NCI-H2081 treated with DMSO at 0.1 percent for 48 hours (cell line): ENCODE measurements at places on chromosomes 11 and 22.

- no peak for DNase-seq
These were observed 48.4 kb downstream of the CDKN1C start for GRCh38 chr11:2837096-2837601.

DNA sequence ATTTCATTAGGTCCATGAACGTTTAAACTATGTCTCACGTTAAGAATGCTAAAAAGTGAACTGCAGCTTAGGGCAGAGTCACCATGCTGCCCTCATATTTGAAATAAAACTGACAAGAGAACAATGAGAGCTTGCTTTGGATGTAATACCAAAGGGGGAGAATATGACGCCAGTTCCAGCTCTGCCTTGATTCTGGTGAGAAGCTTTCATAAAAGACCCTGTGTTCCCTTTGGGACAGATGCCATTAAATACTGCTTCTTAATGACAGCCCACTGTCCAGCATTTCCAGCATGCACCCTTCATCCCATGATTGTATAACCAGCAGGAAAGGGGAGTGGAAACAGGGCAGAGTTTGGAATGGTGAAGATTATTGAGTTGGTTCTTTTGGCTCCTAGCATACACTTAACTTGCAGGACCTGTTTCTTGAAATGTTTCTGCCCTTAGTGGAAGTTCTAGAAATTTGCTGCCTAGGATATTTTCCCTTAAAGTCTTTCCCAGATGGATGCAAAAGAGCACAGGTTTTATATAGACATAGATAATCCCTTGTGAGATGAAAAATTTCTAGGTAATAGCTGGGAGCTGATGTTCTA is 139.3 kb upstream of the LDLRAD3 start:
- DNase-seq: no peak

GRCh38 chr22:29344137-29344536 is 28.6 kb upstream of the RASL10A start:
- DNase-seq: peak; percentile 47

DNA sequence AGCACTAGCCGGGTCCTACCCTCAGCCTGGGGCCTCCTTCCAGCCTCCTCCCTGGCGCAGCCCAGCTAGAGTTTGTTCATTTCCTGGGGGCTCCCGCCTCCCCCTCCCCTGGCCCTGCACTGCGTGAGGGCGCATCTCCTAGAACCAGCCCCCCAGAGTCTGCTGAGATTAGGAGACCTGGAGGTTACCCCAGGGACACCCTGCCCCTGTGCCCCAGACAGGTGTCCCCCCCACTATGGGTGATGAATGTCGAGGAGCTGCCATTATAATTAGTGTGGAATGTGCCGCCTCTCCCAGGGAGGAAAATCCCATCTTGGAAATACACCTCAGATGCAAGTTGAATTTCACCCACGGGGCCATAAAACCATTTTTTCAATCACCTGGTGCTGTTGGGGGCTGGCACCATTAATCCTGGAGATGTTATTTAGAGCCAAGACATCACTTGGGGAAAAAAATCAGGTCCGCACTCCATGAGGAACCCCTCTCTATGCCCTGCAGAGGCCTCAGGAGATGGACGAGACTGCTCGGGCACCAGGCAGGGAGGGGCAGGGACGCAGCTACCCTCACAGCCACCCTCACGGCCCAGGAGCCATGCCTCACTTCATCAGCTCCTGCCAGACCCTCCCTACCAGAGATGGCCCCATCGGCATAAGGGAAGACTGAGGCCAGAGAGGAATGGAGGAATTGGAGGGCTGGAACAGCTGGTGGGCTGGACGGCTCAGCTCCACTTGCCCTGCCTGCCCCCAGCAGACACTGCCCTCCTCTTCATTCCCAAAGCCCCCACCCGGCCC is 197.5 kb downstream of the IGLL1 start:
- no peak for DNase-seq

DNA sequence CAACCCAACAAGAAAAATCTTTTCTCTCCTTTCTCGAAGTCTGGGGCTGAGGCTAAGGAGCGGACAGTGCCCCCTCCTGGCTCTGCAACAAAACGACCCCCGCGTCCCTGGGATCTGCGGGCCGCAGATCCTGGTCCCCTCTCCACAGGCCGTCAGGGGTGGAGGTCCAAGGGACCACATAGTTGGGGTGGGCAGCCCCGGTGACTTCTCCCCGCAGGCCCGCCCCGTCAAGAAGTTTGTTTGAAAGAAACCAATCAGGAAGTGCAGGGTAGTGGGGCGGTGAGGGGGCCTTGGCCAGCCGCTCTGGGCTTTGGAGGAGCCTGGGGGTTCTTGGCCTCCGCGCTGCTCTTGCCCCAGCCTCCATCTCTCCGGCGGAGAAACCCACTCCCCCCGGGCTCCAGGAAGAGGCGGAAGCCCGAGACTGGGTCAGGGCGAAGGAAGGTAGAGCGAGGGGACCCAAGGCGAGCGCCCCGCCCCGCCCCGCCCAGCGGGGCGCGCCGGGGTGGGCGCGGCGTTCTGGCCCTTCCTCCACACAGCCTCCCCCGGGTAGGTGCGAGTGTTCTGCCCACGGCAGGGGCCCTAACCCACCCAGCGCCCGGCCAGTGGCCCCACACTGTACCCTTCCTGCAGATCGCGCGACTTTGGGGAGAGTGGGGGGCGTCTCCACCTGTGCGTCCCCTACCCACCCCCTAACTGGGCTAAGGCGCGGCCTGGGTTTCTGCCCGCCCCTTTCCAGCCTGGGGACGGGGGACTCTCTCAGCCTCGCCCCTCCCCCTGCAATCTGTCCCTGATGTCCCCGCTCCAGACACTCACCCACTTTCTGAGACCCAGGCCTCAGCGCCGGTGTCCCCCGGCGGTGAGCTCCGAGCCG is 1.3 kb downstream of the TP53I11 start:
- no peak for DNase-seq

DNA sequence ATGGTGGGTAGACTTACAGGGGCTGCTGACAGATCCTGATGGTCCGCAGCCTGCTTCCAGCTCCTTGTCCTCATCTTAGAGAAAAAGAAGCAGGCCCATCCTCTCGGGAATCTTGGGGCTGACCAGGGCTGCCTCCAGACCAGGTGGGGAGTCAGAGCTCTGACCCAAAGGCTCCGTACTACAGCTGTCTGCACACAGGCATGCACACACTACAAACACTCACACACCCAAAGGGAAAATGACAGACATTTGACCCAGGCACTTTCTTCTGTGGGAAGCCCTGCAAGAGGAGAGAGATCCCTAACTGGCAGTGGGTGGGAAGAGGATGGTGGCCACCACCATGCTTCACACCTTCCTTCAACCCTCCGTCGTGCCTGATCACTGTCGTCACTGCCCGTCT is 46.9 kb upstream of the MYOD1 start:
- DNase-seq: no peak

DNA sequence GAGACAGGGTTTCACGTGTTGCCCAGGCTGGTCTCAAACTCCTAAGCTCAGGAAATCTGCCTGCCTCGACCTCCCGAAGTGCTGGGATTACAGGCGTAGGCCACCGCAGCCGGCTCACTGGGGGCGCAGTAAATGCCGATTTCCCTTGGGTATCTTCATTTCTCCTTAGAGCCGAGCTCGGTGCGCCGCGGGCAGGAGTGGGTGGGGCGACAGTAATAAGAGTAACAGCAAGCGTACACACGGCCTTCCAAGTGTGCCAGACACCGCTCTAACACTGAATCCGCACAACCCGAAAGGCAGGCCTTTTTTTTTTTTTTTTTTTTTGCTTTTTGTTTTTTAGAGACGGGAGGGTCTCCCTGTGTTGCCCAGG is 500 bp upstream of the ADSL start:
- no peak for DNase-seq

DNA sequence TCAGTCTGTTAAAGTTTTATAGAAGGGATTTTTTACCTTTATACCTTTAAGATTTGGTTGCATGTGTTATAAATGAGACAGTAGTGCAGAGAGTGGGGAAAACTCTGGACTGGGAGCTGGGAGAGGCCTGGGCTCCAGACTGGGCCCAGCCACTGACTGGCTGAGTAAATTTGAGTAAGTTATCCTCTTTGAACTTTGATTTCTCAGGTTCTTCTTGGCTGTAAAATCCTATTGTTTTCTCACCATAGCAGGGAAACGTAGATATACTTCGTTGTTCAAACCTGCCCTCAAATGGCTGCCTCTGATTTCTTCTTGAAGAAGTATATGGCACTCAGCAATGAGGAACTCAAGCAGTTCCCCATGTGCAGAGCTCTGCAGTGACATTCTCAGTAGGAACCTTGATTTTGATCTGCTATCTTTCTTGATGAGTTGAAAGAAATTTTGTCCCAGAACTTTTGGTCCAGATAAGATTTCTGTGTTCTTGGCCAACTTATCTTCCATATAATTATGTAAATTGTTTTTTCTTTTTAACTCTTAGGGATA is 8.8 kb downstream of the BMAL1 start:
- DNase-seq: no peak

DNA sequence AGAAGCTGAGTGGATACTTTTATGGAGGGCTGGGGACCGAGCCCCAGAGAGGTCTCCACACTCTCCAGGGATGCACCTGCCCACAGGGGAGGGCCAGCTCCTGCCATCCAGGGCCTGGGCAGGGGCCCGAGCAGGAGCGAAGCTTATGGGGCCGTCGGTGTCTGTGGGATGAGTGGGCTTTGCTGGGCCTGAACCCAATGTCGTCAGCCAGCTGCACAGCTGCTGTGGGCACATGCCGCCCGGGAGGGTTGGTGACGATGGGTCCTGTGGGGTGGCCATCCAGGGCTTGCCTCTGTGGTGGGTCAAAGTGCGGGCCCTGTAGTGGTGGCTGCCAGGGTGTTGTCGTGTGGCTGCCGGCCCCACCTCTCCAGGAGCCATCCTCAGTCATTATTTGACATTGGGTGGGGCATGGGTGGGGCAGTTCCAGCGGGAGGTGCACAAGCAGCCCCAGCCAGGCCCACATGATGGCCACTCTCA is 447.1 kb downstream of the TBC1D22A start:
- DNase-seq: no peak

DNA sequence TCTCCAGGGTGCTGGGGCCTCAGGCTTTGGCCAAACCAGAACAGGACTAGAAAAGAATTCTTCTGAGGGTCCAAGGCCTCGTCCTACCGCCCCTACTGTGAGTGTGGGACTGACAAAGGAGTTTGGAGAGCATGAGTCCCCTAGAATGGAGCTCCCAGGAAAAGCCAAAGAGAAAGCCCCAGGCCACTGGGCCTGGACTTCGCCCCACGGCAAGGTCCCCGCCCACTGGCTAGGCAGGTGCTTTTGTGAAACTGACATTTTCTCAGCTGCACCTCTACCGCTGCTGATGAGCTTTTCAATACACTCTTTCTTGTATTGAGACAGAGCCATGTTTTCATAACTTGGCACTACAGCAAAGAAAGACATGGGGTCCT is 9.7 kb upstream of the FGF3 start:
- DNase-seq: no peak

GRCh38 chr11:3037945-3038271 is 19.3 kb downstream of the CARS1 start:
- DNase-seq: no peak

DNA sequence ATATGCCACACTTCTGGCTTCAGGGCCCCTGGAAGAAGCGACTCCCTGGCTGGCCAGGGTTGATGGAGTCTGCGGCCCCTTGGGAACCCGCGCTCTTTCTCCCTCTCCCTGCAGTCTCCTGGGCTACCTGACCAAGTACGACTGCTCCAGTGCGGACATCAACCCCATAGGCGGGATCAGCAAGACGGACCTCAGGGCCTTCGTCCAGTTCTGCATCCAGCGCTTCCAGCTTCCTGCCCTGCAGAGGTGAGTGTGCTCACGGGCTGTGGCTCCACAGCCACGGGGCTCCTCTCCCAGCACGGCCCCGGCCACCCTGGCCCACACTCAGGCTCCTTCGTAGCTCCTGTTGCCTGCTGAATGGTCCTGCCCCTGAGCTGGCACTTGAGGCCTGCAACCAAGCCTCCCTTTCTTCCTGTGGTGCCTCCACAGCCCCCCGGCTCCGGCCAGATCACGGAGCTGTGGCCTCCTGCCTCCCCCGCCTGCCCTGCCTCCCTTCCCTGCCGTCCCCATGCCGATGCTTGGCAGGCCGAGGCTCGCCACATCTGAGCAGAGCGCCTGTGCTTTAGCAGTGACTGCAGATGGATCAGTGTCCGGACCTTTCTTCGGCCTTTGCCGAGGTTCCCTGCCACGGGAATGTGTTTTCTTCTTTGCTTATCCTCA is 36.2 kb upstream of the KRTAP5-7 start:
- DNase-seq: no peak

GRCh38 chr22:22865311-22866072 is 22.1 kb upstream of the IGLL5 start:
- no peak for DNase-seq

DNA sequence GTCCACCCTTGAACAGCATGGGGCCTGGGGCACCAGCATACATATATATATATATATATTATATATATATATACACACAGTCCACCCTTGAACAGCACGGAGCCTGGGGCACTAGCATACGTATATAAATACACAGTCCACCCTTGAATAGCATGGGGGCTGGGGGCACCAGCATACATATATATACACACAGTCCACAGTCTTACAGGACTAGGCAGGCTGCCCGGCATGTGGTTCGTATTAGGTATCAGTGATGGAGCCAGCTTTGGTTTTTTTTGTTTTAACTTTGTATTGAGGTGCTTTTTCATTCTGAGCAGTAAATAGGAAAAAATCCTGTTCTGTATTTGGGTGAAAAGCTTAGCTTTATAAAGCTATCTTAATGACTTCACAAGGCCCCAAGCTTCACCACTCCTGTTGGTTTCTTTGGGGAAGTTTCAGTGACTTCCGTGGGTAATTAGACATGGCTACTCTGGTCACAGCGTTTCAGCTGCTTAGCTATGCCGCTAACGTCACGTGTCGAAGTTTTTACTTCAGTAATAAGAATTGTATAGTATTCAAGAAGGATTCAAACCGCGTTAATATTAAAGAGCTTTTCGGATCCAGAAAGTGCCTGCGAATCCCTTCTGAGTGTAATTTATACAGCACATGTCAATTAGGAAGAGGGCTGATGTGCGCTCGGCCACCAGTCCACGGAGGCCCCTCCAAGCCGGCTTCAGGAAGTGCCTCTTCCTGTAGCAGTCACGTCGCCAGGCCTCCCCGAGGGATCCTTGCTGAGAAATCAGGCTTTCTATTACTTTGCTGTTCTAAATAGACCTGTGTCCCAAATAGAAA is 179.7 kb downstream of the TBC1D22A start:
- DNase-seq: no peak

DNA sequence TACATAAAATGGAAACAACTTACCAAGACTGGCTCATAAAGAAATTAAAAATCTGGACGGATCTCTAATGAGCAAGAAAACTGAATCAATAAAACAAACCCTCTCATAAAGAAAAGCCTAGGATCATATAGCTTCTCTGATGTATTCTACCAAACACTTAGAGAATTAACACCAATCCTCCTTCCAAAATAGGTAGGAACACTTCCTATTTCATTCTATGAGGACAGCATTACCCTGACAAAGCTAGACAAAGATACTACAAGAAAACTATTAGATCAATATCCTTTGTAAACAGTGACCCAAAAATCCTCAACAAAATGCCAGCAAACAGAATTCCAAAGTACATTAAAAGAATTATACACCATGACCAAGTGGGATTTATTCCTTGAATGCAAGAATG is 52.9 kb upstream of the CLTCL1 start:
- DNase-seq: no peak
